ENCODE measurements at places on chromosomes 1 and 21.

GRCh38 chr1:55346586-55346985 is 131.4 kb upstream of the USP24 start:
- no peak overlapping the region for H3K4me3 ChIP-seq
- H3K4me1 ChIP-seq: no peaks in the 10 kb centered on the region
- H3K27ac ChIP-seq: no peak overlapping the region
- H3K36me3 ChIP-seq: no peaks in the 10 kb centered on the region
- DNase-seq: no peak
- peaks cover 15% of the 10 kb centered on the region for H3K27me3 ChIP-seq

- H3K4me3 ChIP-seq: no peak overlapping the region
- peaks cover 40% of the 10 kb centered on the region for H3K4me1 ChIP-seq
- H3K36me3 ChIP-seq: peaks cover 33% of the 10 kb centered on the region
- H3K27ac ChIP-seq: peak overlapping the region; percentile 54
- DNase-seq: no peak
These were observed 794 bp downstream of the KRTAP12-3 start for GRCh38 chr21:44658541-44658910.

GRCh38 chr1:19495000-19495656 is 9.8 kb upstream of the CAPZB start:
- H3K36me3 ChIP-seq: no peaks in the 10 kb centered on the region
- H3K4me3 ChIP-seq: no peak overlapping the region
- no peak for DNase-seq
- H3K27me3 ChIP-seq: no peaks in the 10 kb centered on the region
- H3K4me1 ChIP-seq: peaks cover 17% of the 10 kb centered on the region
- H3K27ac ChIP-seq: peak overlapping the region; percentile 75

GRCh38 chr1:51636191-51636590 is 19.3 kb downstream of the OSBPL9 start:
- DNase-seq: no peak
- peaks cover 6% of the 10 kb centered on the region for H3K4me1 ChIP-seq
- no peak overlapping the region for H3K4me3 ChIP-seq
- H3K36me3 ChIP-seq: no peaks in the 10 kb centered on the region
- H3K27ac ChIP-seq: no peak overlapping the region

DNA sequence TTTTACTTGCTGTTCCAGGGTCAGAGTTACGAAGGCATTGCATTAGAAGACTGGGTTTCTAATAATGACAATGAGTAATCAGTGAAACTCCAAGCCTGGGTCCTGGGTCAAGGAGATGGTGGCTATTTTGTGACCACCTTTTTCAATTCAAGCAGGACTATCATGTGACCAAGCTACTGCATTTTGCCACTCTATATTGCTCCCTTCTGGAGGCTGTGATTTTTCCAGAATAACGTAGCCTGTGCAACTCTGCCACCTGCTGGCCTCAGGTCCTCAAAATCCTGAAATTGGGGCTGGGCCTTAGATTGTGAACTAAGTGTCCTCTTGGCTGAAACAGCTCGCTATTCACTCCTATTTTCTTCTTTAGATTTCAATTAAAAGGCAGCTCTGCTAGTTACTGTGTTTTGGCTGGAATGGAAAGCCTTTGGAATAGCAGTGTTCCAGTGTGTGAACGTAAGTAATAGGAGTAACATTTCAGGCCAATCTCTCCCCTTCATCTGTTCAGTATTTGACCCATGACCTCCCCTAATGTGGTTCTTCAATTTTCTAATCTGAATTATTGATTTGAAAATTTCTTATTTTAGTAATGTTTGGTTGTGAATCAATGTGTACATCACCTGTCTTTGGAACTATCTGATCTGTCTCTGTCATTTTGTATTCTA is 52.9 kb upstream of the CD46 start:
- no peak overlapping the region for H3K4me3 ChIP-seq
- H3K27me3 ChIP-seq: peaks cover 16% of the 10 kb centered on the region
- no peaks in the 10 kb centered on the region for H3K36me3 ChIP-seq
- no peaks in the 10 kb centered on the region for H3K4me1 ChIP-seq
- H3K27ac ChIP-seq: no peak overlapping the region

DNA sequence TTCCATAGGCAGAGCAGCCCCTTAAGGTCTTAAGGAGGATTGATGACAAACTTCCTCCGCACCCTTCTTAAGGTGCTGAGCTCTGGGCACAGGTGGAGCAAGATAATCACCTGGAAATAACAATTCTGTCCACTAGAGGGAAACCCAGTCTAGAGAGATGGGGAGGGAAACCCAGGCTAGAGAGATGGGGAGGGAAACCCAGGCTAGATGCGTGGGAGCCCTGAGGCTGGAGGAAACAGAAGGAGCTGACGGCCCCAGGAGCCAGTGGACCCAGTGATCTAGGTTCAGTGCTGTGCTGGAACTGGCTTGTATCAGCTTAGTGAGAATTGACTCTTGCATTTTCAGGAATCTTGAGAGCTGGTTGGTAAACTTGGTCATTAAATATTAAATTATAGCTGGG is 17.8 kb upstream of the MYCL start:
- H3K36me3 ChIP-seq: no peaks in the 10 kb centered on the region
- peak; percentile 14 for DNase-seq
- peaks cover 4% of the 10 kb centered on the region for H3K27me3 ChIP-seq
- H3K27ac ChIP-seq: no peak overlapping the region

DNA sequence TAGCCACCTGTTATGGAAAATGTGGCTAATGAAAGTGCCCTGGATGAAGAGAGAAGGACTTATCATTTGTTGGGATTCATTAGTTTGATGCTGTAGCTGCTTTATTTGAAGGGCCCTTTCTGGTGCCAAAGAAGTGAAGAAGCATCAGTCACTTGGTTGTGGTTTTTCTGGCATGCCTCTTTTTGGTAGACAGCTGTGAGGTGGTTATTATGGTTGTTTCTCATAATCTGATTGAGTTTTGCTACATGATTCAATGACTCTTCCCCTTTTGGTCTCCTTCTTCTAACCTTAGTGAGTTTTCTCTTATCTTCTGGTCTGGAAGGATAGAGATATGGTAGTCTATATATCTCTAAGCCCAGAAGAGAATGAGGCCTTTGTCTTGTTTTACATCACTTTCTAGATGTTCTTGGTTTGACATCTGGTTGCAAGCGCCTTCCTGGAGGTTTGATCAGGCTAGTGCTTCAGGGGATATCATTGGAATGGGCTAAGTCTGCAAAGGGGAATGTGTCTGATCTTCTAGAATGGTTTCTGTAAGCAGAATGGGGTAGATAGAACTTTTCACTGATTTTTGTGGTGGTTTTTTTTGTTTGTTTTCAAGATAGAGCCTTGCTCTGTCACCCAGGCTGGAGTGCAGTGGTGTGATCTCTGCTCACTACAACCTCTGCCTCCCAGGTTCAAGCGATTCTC is 26.0 kb downstream of the ARID1A start:
- H3K27ac ChIP-seq: peak overlapping the region; percentile 70
- DNase-seq: no peak
- peak overlapping the region; percentile 47 for H3K4me3 ChIP-seq
- H3K27me3 ChIP-seq: no peaks in the 10 kb centered on the region
- peaks cover 73% of the 10 kb centered on the region for H3K4me1 ChIP-seq
- peaks cover 55% of the 10 kb centered on the region for H3K36me3 ChIP-seq

GRCh38 chr1:86741947-86742572 is 37.7 kb downstream of the SH3GLB1 start:
- H3K4me3 ChIP-seq: no peak overlapping the region
- peaks cover 32% of the 10 kb centered on the region for H3K36me3 ChIP-seq
- DNase-seq: no peak
- H3K27me3 ChIP-seq: no peaks in the 10 kb centered on the region
- H3K4me1 ChIP-seq: no peaks in the 10 kb centered on the region

DNA sequence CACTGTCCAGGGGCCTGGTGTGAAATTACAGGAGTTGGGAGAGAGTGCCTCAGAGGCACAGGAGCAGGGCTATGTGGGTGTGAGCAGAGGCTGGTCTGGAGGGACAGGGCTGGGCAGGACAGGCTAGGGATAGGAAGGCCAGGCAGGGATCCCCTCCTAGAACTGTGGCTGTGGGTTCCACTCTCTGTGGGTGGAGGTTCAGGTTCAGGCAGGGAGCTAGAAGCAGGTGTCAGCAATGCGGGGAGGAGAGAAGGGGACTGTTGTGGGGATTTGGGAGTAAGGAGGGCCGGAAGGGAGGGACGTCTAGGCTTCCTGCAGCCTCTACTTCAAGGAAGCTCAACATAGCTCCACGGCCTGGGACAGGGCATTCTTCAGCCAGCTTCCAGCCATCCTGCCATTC is 8.3 kb upstream of the GPR61 start:
- no peaks in the 10 kb centered on the region for H3K36me3 ChIP-seq
- H3K27ac ChIP-seq: peak overlapping the region; percentile 0
- no peaks in the 10 kb centered on the region for H3K27me3 ChIP-seq
- no peak for DNase-seq
- H3K4me3 ChIP-seq: no peak overlapping the region

GRCh38 chr1:24870551-24871195 is 59.4 kb downstream of the RUNX3 start:
- no peak overlapping the region for H3K4me3 ChIP-seq
- peaks cover 3% of the 10 kb centered on the region for H3K4me1 ChIP-seq
- H3K36me3 ChIP-seq: no peaks in the 10 kb centered on the region
- no peak for DNase-seq
- H3K27me3 ChIP-seq: peaks cover 15% of the 10 kb centered on the region
- H3K27ac ChIP-seq: no peak overlapping the region

DNA sequence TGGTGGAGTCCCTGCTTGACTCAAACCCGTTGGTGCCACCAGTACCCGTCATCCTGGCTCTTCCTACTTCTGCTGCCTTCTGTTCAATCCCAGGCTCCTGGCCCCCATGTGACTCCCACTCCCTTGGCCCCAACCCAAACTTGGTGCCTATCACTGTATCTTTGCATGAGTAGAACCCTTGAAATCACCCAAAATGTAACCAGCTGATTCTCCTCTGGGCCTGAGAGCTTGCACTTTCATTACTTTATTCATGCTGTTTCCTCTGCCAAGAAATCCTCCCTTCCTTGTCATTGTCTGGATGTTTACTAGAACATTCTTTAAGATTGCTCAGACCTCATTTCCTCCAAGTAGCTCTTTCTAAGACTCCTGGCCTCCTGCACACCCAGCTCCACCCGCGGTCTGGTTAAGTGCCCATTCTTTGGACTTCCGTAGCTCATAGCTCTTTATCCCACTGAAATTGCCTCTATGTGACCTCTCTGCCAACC is 15.7 kb downstream of the PTAFR start:
- DNase-seq: no peak
- H3K4me1 ChIP-seq: no peaks in the 10 kb centered on the region
- peaks cover 71% of the 10 kb centered on the region for H3K27me3 ChIP-seq
- no peaks in the 10 kb centered on the region for H3K36me3 ChIP-seq

GRCh38 chr1:21468599-21468998 is 28.7 kb downstream of the NBPF3 start:
- no peak overlapping the region for H3K27ac ChIP-seq
- no peaks in the 10 kb centered on the region for H3K36me3 ChIP-seq
- no peaks in the 10 kb centered on the region for H3K27me3 ChIP-seq
- peaks cover 3% of the 10 kb centered on the region for H3K4me1 ChIP-seq

- H3K36me3 ChIP-seq: peaks cover 54% of the 10 kb centered on the region
- H3K4me1 ChIP-seq: peaks cover 36% of the 10 kb centered on the region
These were observed 186.8 kb downstream of the CDC7 start for GRCh38 chr1:91687452-91687851.

Data from activated T-helper 2 cell treated with anti-CD3 and anti-CD28 coated beads, Interferon-gamma antibody, Interleukin-2, Interleukin-4, amounts not matched to agents 10 μg/mL and 5 μg/mL and 100 μg/mL, durations not matched to agents 14 hours and 24 hours and 36 hours (primary cell).